ENCODE measurements at places on chromosomes 12 and 14. TPM values are rescaled to one million over a fixed set of nuclear protein-coding genes. Genes with fewer than 3 reads are reported as not detected.

CELA1 gene
- not detected for total RNA-seq

KCNH5 gene
- not detected for total RNA-seq

SOAT2 gene
- total RNA-seq = not detected

EMC9 gene
- 15.5 TPM for total RNA-seq

ZCRB1 gene
- total RNA-seq = 43.5 TPM
